Activated CD4-positive, alpha-beta memory T cell treated with anti-CD3 and anti-CD28 coated beads for 36 hours (primary cell): ENCODE measurements at places on chromosomes 7 and 10.

DNA sequence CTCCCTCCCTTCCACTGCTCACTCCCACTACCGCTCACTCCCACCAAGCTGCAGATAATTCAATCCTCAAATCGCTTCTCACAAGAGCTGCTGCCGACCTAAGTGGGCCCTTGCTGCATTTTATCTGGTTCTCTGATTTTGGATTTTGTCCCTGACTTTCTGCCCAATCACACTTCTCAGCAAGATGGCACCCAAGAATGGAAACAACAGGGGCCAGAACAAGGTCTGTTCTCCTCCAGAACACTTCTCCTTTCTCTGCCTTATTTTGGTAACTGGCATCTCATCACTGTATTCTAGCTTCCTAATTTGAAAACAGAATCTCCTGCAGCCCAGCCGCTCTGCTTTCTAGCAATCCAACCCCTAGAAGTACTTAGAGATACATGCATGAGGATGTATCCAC is 172.8 kb downstream of the GRID1 start:
- peaks cover 6% of the 10 kb centered on the region for H3K27me3 ChIP-seq
- no peak for DNase-seq
- no peak overlapping the region for H3K27ac ChIP-seq
- H3K4me1 ChIP-seq, result no peaks in the 10 kb centered on the region

- no peak overlapping the region for H3K4me3 ChIP-seq
- no peak overlapping the region for H3K27ac ChIP-seq
- no peak for DNase-seq
- no peaks in the 10 kb centered on the region for H3K36me3 ChIP-seq
- no peaks in the 10 kb centered on the region for H3K27me3 ChIP-seq
- peaks cover 58% of the 10 kb centered on the region for H3K4me1 ChIP-seq
Observed at GRCh38 chr10:5710859-5711258, 26.2 kb downstream of the TASOR2 start.

- H3K4me1 ChIP-seq, result peaks cover 2% of the 10 kb centered on the region
- no peak for DNase-seq
- H3K36me3 ChIP-seq, result no peaks in the 10 kb centered on the region
- H3K27ac ChIP-seq, result no peak overlapping the region
Observed at GRCh38 chr10:11677480-11677879, 64.7 kb upstream of the ECHDC3 start.

DNA sequence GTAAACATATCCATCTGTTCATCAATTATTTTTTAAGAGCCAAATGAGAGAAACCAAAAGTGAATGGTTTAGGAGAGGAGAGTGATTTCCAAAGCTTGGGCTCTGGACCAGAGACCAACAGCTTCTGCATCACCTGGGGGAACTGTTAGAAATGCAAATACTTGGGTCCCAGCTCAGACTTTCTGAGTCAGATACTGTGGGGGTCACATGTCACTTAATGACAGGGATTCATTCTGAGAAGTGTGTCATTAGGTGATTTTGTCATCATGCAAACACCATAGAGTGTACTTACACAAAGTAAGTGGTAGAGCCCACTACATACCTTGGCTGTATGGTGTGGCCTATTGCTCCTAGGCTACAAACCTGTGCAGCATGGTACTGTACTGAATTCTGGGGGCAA is 128.5 kb upstream of the PRR15 start:
- H3K4me1 ChIP-seq, result no peaks in the 10 kb centered on the region
- no peaks in the 10 kb centered on the region for H3K27me3 ChIP-seq
- DNase-seq, result no peak
- H3K36me3 ChIP-seq, result no peaks in the 10 kb centered on the region

- H3K27ac ChIP-seq, result no peak overlapping the region
- DNase-seq, result no peak
- H3K36me3 ChIP-seq, result no peaks in the 10 kb centered on the region
- no peaks in the 10 kb centered on the region for H3K4me1 ChIP-seq
Observed at GRCh38 chr7:20344396-20344795, 13.7 kb downstream of the ITGB8 start.

GRCh38 chr7:46839651-46840050 is 742.3 kb downstream of the TNS3 start:
- H3K4me1 ChIP-seq, result no peaks in the 10 kb centered on the region
- H3K36me3 ChIP-seq, result no peaks in the 10 kb centered on the region
- no peak overlapping the region for H3K4me3 ChIP-seq
- H3K27me3 ChIP-seq, result no peaks in the 10 kb centered on the region
- no peak overlapping the region for H3K27ac ChIP-seq
